CD4-positive, alpha-beta T cell treated with Interleukin-12 subunit alpha and Interleukin-12 subunit beta, for 1 hour (primary cell): ENCODE measurements at places on chromosomes 7 and 10.

- peak; percentile 25 for DNase-seq
These were observed 114.2 kb upstream of the FAM3C start for GRCh38 chr7:121510302-121510701.

GRCh38 chr7:131879424-131879823, 323.0 kb upstream of the PODXL start:
- DNase-seq: no peak

DNA sequence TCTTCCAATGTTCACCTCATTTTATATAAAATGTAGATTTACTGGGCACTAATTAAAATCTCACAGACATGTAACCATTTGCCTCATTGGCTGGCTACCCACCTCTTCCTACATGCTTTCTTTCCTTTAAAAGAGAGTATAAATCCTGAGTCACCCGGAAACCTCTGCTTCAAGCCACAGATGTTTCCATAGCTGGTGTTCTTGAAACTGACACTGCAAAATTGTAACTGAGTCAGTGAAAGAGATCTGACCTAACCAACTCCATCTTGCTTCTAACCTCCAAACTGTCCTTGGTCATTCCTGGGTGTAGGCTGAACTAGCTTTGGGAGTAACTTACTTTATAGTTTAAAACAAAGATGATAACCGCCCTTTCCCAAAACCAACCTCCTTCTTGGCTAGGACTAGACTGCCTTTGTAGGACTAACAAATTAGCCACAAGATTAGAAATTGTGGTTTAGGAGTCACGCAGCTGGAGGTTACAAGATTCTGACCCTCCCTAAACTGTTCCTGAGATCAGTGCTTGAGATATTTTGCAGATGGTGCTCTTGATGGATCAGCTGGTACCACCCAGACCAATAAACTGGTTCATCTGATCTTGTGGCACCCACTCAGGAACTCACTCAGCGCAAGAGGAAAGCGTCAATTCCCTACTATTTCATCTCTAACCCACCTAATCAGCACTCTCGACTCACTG, 33.5 kb downstream of the SVOPL start:
- DNase-seq: no peak

GRCh38 chr10:122678266-122678665, 21.4 kb downstream of the C10orf120 start:
- DNase-seq: no peak

DNA sequence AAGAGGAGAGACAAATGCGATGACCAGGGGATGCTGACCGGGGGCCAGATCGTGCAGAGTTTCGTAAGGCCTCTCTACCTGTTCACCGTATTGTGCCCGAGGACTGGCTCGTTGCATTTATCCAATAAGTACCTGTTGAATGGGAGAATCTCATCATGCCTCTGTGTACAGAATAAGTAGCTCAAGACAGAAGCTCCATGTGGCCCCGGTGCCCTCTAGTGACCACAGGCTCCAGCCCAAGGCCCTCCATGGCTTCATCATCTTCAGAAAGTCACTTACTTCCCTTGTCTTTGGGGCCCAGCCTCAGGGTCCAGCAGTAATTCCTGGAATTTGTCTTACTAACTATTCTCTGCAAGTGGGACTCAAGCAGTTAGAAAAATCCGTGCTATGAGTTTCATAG, 151.0 kb downstream of the CHN2 start:
- DNase-seq: peak; percentile 9

GRCh38 chr10:4196771-4197390, 411.9 kb upstream of the KLF6 start:
- DNase-seq: no peak

DNA sequence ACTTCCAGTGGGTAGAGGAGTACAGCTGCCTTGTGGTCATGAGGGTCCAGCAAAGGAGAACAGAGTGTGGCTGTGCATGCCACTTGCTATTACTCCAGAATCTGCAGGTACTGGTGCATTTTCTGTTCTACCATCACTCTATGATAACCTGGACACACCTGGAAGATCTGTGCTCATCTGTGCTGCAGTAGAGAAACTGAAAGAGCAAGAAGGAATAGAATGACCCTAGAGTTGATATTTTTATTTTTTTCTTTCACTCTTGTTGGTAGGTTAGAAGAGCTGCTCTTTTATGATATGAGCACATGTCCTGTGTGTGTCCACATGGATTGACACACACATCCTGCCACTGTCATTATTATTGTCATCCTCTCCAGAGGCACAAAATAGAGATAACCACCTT, 48.3 kb upstream of the MTURN start:
- no peak for DNase-seq

GRCh38 chr7:106068986-106069385, 43.1 kb downstream of the SYPL1 start:
- DNase-seq: no peak

DNA sequence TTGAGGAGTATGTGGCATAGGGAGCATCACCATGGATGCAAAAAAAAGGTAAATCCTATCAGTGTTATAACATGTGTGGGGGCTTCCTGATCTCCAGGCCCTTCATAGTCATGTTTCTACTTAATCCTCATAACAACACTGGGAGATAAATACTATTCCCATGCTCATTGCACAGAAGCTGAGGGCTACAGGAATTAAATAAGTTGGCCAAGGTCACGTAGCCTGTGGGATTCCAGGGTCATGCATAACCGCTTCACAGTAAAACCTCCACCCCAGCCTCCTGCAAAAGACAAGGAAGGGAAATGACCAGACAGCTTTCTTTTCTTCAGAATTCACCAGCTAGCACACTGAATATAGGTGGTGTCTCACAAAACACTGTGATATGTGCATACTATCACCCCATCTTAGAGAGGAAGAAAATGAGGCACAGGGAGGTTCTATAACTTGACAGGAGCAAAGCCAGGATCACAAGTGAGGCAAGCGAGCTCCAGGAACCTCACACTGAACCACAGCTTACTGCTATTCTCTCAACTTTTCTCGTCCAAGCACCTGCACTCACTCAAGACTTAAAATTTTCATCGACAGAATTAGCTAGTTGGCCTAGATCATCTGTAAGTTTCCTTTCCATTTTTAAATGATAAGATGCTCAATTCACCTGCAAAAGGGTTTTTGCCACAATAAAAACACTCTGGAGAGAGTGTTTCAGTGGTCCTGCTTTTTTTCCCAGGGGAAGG, 13.4 kb downstream of the JAZF1 start:
- DNase-seq: no peak

DNA sequence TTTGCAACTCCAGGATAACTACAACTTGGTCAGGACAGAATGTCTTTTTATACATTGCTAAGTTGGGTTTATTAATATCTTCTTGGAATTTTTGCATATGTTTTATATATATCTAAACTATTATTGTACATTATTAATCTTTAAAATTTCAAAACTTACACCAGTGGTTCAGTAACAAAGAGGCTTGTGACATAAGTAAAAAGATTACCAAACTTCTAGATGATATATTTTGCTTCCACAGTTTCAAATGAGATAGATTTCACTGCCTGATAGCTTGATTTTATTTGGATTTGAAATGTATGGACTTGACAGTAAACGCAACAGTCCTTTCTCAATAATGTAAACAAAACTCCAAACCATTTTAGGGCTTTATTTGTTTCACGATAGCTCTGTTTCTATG, 701.2 kb upstream of the IGFBP3 start:
- DNase-seq: no peak

DNA sequence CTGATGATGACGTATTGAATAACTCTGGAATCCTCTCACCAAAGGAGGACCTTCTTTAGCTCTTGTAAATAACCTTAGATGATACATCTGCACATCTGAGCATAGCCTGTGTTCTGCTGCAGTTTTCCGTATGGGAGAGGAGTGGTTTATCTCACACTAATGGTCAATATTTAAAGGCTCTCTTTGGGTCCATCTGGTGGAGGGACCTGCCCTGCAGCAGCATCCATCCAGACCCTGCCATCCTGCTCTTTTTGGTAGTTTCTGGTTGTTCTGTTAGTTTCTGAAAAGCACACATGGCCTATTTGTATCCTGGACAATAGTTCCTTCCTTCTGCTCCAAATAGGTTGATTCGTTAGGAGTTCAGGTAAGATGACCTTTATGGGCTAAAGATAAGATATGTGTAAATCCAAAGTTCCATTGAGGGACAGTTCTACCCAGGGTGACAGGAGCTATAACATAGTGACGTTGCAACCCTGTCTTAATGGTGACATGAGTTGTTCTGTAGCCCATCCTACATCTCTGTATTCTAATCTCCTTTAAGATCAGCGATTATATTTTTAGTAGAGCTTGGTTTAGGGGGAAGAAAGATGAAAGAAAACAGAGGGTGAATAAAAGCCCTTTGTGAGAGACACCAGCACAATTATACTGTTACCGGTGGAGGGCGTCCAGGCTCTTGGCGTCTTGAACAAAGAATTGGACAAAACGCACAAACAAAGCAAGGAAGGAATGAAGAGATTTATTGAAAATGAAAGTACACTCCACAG, 60.0 kb upstream of the KLF14 start:
- DNase-seq: no peak

DNA sequence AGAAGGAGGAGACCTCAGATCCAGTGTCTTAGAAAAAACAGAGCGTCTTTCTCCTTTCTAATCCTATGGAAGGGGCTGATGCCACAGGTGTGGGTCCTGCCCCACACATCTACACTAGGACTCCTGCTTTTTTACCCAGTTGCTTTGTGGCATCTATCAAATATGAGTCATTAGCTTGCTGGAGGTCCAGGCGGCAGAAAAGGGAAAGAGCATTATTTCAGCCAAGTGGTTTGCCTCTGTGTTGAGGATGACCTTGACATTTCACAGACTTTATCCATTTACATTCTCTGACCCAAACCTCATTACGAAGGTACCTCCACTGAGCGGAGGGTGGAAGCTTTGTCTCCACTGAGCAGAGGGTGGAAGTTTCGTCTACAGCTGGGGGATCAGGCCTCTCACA, 308.4 kb upstream of the KLF6 start:
- no peak for DNase-seq

DNA sequence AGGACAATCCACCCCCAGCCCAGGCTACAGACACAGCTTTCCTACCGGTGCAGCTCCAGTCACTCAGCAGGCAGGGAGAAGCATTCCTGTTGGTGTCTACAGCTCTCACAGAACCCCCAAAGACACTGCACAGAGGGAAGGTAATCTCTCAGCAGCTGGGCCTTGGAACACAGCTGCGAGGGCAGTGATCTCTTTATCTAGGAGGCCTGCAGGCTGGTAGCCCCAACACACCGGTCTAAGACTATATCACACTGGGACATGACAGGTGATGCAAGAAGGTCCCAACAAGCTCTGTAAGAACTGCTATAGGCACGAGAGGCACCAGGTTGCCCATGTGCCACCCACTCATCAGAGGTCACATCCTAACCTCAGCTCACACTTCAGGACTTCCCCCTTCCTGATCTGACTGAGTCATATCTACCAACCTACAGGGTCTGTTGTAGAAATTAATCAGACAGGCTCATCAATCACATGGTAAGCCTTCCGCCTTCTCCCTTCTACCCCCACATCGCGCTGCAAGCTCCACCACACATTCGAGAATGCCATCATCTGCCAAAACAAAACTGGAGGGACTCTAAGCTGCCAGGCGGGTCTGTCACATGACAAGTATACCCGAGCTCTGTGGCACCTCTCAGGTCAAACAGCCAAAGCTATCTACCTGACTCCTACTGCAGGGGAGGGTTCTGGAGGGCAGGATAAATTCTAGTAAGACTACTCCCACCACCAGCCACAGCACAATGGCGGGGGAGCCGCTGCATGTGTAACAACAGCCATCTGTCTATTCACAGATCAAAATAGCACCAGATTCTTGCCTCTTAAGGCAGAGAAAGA, 26.1 kb downstream of the FAM53B start:
- peak; percentile 88 for DNase-seq

DNA sequence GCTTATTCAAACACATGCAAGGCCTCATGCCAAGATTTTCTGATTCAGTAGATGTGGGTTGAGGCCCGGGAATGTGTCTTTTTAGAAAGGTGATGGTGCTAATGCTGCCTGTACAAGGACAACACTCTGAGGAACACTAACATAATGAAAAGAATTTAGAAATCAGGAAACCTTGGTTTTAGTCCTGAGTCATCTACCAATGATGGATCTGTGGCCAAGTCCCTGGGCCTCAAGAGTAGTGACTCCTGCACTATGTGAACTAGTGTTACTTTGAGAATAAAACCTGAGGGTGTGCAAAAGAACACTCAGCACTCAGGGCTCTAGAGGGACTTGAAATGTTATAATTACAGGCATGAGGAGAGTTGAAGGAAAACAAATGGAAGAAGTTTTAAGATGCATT, 741.7 kb upstream of the GALNT17 start:
- no peak for DNase-seq

- DNase-seq: no peak
These were observed 13.3 kb upstream of the EPC1 start for GRCh38 chr10:32360241-32360640.

GRCh38 chr7:91946549-91946948, 5.9 kb downstream of the AKAP9 start:
- DNase-seq: no peak

DNA sequence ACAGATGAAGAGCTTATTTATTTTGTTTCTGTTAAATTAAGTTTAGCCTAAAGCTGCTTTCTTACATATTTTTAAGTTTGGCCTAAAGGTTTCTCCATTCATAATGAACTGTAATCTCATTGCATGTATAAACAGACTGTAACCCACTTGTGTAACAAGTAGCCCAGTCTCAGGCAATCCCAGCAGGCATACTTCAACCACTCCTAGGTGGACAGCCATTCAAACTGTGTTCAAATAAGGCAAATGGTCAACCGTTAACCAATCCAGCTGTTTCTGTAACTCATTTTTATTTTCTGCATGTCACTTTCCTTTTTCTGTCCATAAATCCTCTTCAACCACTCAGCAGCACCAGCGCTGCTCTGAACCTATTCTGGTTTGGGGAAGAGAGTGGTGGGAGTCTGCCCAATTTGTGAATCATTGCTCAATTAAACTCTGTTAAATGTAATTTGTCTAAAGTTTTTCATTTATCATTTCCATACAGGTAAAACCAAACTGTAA, 35.9 kb downstream of the PHYHIPL start:
- no peak for DNase-seq

- DNase-seq: no peak
These were observed 3.4 kb downstream of the SCIN start for GRCh38 chr7:12573885-12574284.

- DNase-seq: no peak
These were observed 188.3 kb downstream of the DGKB start for GRCh38 chr7:14714161-14714728.

- no peak for DNase-seq
These were observed 42.5 kb downstream of the PPP1R3C start for GRCh38 chr10:91590142-91590903.

DNA sequence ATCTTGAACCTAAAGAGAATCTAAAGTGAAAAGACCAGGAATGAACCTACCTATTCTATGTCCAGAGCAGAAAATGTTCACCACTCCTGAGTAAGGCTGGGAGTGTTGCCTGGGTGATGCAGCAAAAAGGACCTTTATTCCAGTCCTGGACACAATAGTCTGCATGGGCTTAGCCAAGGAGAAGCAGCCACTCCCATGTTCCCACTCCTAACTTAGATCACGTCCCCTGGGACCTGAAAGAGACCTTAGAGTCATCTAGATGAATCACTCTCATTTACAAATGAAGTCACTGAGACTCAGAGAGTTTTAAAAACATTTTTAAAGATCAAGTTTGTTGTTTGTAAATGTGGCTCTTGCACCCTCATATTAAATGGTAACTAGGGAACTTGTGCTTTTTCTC, 763.4 kb downstream of the KCNMA1 start:
- no peak for DNase-seq
